ENCODE measurements at places on chromosomes 11 and 22.

DNA sequence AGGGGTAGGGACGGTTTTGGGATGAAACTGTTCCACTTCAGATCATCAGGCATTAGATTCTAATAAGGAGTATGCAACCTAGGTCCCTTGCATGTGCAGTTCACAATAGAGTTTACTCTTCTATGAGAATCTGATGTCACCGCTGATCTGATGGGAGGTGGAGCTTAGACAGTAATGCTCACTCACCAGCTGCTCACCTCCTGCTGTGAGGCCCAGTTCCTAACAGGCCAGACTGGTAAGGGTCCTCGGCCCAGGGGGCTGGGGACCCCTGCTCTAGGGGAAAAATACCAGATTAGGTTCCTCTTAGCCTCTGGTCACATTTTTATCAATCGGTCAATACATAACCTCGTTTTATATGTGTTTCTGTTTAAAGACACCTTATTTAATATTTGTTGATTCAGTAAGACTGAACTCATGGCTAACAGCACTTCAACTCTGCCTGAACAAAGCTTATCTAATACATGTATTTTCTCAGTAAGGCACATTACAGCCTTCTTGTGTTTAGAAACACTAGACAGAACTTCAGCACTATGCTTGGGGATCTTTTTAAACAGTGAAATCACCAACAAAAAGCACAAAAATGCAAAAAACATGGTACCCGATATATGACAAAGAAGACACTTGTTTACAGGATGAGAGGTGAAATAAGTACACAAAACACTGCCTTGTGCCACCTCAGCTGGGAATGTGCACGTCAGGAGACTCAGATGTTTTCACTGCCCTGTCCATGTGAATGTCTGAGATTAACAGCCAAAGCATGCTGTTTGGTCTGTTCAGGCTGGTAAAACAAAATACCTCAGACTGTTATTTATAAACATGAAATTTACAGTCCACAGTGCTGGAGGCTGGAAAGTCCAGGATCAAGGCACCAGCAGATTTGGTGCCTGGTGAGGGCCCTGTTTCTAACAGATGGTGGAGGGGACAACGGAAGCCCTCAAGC, 107.5 kb downstream of the USP35 start:
- DNase-seq = no peak

GRCh38 chr22:40070701-40071100, 75.9 kb downstream of the FAM83F start:
- DNase-seq = no peak

DNA sequence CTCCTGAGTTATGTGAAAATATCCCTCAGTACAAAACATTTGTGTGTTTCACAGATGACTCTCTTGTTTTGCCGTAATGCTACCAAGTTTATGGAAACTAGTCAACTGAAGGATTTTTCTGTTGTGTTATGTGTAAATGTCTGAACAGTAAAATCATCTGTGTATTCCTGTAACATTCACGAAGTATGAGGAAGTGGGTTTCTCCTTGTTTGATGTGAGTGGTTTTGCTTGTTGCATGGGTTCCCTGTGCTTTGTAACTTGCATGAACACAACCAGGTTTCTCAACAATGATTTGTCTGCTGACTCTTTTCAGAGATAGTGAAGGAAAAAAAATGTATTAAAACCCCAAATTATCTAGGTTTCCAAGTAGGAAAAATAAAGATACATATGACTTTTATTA, 138.1 kb downstream of the PGR start:
- no peak for DNase-seq

- DNase-seq = no peak
Measured at GRCh38 chr11:117075186-117075585, 23.0 kb downstream of the SIK3 start.

DNA sequence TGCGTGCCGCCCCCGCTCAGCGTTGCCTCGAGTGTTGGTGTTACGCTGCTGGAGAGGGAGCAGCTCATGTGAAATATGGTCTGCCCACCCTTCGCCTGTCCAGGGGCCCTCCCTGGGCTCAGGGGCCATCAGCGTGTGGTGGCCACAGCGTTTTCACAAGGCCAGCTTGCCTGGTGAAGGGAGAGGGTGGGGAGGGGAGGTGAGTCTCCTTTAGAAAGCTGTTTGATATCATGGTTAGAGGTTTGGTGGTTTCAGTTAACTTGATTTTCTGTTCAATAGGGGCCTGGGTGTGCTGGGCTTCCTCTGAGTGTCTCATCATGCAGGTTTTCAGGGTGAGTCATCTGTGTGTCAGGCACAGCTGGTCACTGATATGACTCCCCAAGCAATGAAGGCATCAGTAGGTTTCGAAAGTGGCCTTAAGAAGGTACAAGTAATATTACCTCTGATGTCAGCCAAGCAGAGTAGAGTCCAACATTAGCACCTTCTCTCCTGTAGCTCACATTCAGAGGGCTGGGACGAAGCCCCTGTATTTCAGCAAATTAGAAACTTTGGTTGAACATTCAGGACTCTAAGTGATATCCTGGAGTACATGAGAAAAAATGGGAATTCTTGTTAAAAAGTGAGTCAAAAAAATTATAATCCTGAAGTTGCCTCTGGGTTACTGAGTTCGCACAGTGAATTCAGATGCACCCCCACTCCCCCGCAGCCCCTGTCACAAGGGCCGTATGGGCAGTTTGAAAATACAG, 172.5 kb downstream of the TBC1D22A start:
- DNase-seq = no peak

GRCh38 chr11:116981266-116981885, 116.9 kb downstream of the SIK3 start:
- DNase-seq = no peak

DNA sequence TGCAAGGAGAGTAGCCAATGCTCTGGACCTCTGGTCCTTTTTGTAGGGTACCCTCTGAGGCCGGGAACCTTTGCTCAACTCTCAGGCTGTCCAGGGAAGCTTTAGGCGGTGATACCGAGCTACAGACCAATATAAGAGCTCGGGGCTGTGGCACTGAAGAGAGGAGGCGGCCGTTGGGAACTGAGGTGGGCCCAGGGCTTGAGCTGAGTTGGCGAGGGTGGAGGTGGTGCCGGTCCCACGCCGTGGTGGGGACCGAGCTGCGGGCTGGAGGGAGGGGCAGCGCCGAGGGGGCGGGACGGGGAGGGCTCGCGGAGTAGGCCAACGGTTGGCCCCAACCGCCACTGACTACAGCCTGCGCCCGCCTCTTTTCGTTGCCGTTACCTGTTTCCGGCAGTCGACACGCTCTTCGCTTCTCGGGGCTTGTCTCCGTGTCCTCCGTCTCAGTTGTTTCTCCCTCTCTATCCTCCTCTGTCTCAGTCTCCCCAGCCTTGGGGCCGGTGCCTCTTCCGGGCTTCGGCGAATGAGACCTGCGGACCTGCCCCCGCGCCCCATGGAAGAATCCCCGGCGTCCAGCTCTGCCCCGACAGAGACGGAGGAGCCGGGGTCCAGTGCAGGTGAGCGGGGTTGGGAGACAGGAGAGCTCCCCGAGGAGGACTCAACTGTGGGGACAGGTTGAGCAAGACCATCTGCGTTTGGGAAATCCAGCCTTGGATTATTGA, at the start of gene NEU3:
TSS of gene NEU3 (plus strand) at position 393 of the 719 bp plus-strand sequence. CDS start at position 521, 128 bp downstream.
- DNase-seq = peak; percentile 92

DNA sequence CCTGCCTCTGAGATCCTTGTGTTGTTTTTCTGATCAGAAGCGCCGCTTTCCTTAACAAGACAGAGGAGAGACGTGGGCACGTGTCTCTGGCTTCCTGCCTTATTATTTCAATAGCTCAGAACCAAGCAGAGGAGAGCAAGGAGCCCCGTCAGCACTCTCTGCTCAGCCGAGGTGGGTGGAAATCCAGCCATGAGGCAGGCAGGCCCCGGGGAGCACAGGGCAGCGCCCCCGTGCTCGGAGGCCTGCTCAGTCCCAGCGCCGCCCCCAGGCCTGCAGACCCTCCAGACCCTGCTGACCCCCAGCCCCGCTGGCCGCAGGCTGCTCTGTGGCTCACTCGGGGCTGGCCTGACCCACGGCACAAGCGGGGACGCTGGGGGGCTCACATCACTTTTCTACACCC, 162.8 kb downstream of the BRD1 start:
- DNase-seq = no peak

DNA sequence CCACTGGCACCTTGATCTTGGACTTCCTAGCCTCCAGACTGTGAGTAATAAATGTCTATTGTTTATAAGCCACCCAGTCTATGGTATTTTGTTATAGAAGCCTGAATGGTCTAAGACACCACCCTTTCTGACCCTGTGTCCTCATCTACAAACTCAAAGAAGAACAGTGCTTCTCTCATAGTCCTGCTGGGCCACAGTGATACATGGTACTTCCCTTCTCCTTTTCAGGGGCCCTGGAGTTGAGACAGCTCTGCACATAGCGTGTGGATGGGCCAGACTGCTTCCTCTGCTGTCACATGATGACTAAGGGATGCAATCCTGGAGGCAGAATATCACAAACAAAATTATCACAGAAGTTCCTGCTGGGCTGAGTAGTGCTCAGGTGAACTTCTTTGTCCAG, 5.0 kb downstream of the KCNJ11 start:
- DNase-seq = no peak

DNA sequence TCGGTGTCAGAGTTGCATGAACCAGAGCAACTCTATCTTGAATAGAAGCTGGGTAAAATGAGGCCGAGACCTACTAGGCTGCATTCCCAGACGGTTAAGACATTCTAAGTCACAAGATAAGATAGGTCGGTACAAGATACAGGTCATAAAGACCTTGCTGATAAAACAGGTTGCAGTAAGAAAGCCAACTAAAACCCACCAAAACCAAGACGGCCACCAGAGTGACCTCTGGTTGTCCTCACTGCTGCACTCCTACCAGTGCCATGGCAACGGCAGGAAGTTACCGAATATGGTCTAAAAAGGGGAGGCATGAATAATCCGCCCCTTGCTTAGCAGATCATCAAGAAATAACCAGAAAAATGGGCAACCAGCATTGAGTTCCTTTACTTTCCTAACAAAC, 2.4 kb upstream of the KAT5 start:
- no peak for DNase-seq

Data from activated naive CD4-positive, alpha-beta T cell treated with anti-CD3 and anti-CD28 coated beads, Interleukin-2, amount 10 ng/mL, durations not matched to agents 7 days and 5 days (primary cell).